ENCODE measurements at places on chromosomes 12 and 14.

GRCh38 chr12:5220099-5220498, 176.4 kb downstream of the KCNA5 start:
- DNase-seq: no peak

DNA sequence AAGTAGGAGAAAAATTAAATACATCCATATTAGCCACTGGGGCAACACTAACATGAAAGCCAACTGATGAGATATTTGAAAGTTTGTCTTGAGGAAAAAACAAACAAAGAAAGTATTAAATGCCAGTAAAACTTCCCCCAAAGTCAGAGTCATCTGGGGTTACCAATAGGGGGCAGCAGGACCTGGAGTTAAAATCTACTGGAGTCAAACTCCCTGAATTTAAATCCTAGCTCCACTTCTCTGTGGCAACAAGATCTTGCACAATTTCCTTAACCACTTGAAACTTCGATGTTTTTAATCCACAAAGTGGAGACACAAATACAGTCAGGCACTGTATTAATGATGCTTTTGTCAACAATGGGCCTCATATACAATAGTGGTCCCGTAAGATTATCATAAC, 14.4 kb downstream of the PLEKHG7 start:
- DNase-seq: no peak

DNA sequence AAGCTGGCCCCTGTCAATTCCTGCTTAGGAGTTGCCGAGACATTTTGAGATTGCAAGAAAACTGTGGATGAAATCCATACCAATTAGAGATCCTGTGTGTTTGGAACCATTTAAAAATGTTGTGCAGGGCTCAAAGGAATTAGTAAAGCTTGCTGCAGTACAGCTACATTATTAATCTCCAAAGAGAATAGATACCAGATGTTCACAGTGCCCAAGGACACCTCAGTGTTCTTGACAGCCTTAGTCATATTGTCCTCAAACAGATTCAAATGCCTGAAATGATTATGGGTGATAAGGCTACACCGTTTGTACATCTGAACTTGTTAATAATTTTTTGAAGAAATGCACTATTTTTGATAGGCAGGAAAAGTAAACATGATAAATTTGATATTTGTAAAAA, 164.6 kb downstream of the MSRB3 start:
- no peak for DNase-seq

DNA sequence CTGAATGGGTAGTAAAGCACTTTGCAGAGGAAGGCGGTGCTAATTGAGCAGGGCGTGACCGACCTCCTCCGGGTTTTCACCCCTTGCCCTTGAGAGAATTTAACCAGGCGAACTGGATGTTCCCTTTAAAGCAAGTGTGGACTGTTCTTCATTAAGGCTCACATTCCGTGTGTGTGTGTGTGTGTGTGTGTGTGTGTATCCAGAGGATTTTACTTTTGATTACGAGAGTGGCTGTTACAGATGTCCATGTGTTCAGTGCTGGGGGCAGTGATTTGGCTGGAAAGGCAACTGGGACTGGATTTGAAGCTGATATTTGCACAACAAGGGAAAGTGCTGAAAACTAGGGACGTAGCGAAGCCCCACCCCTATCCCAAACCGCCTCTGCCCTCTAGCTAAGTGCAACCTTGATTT, 2.2 kb downstream of the TMEM132C start:
- DNase-seq: no peak

DNA sequence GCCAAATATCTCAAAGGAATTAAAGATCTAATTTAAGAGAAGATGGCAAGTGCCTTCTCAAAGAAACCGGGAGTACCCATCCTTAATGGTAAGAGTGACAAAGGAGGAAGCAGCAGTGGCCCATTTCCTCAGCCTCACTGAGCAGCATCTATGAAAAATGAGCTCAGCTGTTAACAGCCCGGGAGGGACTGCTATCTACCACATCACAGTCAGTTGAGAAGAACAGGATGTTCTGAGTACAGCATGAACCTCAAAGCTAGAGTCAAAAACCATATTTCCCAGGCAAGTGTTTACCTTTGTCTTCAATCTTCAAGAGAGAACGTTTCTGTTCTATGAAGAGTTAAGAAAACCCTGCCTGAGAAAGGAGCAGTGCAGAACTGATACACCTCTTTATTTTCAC, 115.0 kb downstream of the BTG1 start:
- no peak for DNase-seq

DNA sequence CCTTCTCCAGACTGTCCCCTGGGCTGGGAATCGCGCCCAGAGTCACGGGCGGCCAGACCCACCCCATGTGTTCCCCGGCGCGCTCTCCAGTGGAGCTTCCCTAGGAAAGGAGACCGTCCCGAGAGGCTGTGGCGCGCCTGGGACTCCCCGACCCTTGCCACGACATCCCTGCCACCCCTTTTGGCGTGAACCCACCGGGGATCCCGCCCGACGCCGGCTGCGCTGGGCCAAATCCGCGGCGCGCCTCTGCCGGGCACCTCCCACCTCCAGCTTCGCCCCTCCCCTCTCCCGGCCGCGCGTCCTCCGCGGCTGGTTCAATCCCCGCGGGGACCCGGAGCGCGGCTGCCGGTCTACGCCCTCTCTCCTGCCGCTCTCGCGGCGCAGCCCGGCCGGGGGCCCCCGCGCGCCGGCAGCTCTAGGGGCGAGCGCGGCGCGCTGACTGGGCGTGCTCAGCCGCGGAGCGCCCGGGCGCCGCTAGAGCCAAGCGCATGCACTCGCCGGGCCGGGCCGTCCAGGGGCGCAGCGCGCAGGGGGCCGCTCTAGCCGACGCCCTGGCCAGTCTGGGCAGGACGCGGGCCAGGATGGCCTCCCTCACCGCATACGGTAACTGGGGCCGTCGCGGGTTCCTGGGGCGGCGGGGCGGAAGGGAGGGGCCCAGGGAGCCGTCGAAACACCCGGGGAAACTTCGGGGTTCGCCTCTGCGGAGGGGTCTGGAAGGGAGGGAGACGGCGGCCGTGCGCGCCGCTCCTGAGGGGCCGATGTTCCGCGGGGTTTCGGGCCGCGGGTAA, 77.4 kb upstream of the ANO4 start:
- DNase-seq: no peak

GRCh38 chr12:124776125-124776513, 87.5 kb downstream of the SCARB1 start:
- DNase-seq: no peak

DNA sequence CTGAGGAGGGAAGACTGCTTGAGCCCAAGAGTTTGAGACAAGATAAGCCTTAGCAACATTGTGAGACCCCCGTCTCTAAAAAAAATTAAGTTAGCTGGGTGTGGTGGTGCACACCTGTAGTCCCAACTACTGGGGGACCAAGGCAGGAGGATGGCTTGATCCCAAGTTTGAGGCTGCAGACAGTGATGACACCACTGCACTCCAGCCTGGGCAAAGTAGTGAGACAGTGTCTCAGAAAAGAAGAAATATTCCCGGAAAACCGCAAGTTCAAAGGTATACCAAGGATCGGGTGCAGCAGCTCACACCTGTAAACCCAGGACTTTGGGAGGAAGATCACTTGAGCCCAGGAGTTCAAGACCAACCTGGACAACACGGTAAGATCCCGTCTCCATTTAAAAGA, 5.8 kb downstream of the PTGES3 start:
- no peak for DNase-seq
